ENCODE measurements at places on chromosomes 1 and 21.

DNA sequence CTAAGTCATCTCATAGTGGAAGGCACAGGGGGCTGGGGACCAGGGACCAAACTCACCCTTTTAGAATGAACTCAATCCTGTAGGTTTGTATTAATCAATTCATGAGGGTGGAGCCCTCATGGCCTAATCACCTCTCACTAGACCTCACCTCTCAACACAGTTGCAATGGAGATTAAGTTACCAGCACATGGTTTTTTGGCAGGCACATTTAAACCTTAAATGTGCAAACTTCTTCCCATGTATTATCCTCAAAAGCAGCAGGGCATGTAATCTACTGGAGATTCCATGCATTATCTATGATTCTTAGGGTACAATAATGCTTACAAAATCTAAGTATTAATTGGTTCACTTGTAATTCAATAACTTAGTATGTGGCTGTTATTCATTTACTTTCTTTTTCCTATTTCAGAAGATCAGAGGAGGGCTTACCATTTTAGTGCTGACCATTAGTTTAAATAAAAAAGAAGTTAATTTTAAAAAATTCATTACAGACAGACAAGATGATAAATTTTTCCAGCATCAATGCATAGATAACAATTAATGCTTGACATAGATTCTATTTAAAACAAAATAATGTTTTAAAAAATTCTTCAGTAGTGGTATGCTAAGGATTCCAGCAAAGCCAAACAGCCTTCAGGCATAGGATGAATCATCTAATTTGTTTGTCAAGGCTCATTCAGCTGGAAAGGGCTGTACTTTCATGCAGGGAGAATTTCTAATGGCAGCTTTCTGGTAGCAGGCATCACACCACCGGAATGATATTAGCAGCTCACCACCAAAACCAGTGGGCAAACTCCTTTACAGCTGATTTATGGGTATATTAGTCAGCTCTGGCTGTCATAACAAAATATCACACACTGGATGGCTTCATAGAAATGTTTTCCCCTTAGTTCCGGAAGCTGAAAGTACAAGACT, 124.6 kb upstream of the ZNF648 start:
- DNase-seq: peak; percentile 91

- peak; percentile 73 for DNase-seq
Observed at GRCh38 chr1:43836267-43836951, 97.2 kb upstream of the ARTN start.

GRCh38 chr1:55006931-55007330, 8.2 kb downstream of the BSND start:
- DNase-seq: no peak

DNA sequence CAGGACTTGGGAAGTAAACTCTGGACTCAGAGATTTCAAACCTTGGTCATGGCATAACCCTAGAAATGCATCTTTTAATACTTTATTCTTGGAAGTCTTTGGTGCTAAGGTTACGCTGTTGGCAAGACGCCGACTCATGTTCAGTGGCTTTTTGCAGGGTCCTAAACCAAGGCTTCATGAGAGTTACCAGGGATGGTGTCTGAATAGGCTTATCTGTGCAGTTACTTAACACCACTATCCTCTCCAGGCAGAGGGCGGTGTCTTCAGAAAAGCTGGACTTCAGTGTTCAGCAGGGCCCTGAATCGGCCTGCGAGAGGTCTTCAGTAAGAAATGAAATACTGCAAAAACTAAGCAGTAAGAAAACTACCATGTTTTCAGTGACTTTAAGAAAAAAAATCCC, 58.3 kb downstream of the SIM2 start:
- DNase-seq: no peak

GRCh38 chr1:228147768-228148167, 2.0 kb upstream of the GJC2 start:
- no peak for DNase-seq

- no peak for DNase-seq
Observed at GRCh38 chr1:69492286-69492685, 75.4 kb upstream of the LRRC7 start.

GRCh38 chr1:228218513-228219244, 10.8 kb downstream of the OBSCN start:
- no peak for DNase-seq

DNA sequence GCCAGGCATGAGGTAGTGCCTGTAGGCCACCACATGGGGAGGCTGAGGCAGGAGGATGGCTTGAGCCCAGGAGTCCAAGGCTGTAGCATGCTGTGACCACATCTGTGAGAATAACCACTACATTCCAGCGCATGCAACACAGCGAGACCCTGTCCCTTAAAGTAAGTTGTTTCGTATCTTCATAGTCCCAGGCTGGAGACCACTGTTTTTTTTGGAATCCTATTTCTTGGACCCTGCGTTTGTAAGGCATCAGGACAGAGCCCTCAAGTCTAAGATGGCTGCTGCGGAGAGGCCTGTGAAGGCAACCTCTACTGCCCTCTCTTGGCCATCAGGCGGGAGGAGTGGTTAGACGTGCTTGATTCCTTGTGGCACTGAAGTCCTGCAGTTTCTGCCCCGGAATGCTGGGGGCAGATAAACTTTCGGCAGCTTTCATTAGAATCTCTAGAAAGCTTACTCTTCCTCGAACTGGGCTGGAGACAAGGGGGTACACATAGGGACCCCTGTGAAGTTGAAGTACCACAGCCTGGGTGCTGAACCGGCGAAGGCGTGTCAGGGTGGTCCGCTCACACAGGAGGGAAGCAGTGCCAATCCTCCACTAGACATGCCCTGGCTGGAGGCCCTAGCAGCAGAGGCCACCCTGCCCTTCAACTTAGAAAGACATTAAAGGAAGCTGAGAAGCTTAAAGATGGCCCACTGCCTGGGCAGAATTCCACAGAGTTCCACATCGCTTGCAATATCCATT, 36.6 kb downstream of the RABIF start:
- DNase-seq: peak; percentile 58

DNA sequence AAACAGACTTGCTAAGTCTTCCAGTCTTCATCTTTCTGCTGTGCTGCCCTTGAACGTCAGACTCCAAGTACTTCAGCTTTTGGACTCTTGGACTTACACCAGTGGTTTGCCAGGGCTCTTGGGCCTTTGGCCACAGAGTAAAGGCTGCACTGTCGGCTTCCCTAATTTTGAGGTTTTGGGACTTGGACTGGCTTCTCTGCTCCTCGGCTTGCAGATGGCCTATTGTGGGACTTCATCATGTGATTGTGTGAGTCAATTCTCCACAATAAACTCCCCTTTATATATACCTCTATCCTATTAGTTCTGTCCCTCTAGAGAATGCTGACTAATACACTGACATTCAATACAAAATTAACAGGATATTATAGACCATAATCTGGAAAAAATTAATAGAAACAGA, 628.1 kb downstream of the PLPP3 start:
- no peak for DNase-seq

DNA sequence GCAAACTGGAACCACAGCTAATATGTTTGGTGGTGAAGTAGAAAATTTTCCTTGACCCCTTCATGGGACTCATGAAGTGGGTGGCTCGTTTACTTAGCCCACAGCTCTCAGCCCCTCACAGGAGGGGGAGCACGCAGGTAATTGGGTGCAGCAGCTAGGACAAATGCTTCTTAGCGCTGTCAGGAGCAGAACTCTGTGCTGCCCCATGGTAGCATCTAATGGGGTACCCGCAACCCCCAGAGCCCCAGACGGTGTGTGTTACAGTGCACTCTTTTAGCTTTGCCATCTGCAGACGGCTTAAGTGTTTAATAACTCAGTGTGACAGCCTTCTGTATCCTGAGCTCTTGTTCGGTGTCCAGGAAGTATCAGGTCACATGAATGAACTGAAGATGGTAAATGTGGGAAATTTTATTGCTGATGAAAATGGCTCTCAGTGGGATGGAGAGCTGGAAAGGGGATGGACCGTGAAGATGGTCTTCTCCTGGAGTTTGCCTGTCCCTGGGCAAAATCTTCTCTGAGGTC, 189.6 kb upstream of the ZRANB2 start:
- no peak for DNase-seq

DNA sequence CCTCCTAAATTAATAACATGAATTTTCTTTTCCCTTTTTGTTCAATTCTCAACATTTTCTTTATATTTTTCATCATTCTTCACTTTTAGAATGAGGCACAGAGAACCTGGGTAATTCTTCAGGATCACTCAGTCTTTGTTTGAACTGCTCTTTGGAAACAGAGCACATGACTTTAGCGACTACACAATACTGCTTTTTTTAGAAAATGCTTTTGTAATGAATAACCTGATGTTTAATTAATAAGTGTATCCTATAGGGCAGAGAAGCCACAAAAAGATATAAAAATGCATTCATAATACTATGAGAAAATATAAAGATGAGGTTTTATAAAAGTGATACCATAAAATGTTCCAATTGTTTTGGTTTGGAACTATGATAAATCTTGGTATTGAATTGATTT, 77.8 kb downstream of the LRRC7 start:
- DNase-seq: no peak

- no peak for DNase-seq
Observed at GRCh38 chr1:4778056-4778455, 123.6 kb downstream of the AJAP1 start.

- no peak for DNase-seq
Observed at GRCh38 chr1:173529106-173529505, 52.0 kb downstream of the PRDX6 start.

- DNase-seq: peak; percentile 21
Observed at GRCh38 chr1:12370333-12370975, 140.6 kb downstream of the VPS13D start.

GRCh38 chr1:106396020-106396419, 660.5 kb upstream of the PRMT6 start:
- no peak for DNase-seq

- no peak for DNase-seq
Observed at GRCh38 chr1:172938681-172939080, 112.1 kb downstream of the TNFSF18 start.

DNA sequence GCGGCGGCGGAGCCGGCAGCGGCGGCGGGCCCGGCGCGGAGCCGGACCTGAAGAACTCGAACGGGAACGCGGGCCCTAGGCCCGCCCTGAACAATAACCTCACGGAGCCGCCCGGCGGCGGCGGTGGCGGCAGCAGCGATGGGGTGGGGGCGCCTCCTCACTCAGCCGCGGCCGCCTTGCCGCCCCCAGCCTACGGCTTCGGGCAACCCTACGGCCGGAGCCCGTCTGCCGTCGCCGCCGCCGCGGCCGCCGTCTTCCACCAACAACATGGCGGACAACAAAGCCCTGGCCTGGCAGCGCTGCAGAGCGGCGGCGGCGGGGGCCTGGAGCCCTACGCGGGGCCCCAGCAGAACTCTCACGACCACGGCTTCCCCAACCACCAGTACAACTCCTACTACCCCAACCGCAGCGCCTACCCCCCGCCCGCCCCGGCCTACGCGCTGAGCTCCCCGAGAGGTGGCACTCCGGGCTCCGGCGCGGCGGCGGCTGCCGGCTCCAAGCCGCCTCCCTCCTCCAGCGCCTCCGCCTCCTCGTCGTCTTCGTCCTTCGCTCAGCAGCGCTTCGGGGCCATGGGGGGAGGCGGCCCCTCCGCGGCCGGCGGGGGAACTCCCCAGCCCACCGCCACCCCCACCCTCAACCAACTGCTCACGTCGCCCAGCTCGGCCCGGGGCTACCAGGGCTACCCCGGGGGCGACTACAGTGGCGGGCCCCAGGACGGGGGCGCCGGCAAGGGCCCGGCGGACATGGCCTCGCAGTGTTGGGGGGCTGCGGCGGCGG, 1.0 kb downstream of the ARID1A start:
- DNase-seq: peak; percentile 60

DNA sequence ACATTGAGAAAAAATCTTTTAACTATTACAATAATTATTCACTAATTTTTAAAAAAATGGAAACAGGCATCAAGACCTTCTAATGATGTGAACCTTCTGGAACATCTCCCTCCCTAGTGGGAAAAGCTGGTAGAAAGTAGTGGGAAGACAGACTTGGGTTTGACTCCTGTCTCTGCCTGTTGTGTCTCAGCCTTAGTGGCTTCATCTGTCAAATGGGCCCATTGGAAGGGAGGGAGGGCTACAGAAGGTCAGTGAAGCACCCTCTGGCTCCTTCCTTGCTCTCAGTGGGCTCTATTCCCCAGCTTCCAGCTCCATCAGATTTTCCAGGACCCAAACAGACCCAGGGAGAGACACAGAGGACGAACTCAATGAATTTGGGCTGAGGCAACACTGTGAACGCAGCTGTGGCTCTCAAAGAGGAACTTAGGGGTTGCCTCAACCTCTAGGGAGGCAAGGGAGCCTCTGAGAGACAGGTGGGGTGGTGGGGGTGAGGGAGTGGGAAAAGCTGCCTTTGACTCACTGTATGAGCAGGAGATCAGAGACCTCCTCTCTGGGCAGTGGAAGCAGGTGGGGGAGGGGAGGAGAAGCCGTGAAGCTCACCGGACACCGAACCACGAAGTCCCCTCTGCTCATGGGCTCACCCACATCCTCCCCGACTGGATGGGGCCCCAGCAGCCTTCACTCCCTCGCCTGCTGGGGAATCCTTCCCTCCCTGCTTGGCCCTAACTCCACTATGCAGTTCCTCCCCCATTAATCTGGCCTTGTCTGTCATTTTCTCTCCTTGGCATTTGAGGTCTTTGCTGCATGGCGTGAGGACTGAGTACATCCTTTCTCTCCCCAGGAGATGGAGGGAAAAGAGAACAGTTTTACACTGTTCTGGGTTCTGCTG, 4.5 kb downstream of the CNR2 start:
- no peak for DNase-seq

- DNase-seq: no peak
Observed at GRCh38 chr1:13549021-13549420, 34.6 kb upstream of the PDPN start.

DNA sequence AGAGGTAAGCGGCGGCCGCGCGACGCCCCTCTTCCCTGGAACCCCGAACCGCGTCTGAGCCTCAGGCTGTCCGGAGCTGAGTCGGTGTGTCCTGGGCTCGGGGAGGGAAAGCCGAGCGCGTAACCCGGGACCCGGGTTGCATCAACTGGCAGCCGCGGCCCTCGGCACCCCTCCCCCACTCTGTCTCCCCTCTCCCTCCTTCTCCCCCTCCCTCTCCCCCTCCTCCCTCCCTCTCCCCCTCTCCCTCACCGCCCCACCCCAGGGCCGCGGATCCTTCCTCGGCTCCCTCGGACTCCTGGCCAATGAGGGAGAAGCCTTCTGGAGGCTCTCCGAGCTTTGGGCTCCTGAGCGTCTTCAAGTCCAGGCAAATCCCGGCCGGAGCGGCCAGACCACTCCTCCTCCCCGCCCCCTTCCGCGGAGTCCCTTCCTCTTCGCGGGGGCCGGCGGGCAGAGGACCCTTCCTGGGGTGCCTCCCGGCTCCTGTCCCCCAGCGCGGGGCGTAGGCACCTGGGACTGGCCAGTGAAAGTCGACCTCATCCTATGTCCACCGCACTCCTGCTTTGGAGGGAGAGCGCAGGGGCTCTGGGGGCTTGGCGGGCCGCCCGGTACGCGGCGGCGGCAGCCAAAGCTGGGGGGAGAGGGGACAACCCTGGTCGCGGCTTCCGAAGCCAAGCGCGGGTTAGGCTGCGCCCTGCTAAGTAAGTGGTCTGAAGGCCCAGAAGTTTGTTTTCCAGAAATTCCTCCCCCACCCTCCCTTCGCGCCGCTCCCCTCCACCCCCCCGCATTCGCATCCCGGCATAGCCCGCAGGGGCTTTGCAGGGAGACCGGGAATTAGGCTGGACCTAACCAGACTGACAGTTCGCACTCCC, 850 bp downstream of the SESN2 start:
- DNase-seq: peak; percentile 93

- DNase-seq: no peak
Observed at GRCh38 chr1:232550007-232550406, 79.9 kb downstream of the SIPA1L2 start.

- no peak for DNase-seq
Observed at GRCh38 chr1:99677416-99677815, 31.5 kb downstream of the PALMD start.
